Right hindlimb (tissue), 1 donor: ENCODE measurements at places on chromosomes 1 and 21.

DNA sequence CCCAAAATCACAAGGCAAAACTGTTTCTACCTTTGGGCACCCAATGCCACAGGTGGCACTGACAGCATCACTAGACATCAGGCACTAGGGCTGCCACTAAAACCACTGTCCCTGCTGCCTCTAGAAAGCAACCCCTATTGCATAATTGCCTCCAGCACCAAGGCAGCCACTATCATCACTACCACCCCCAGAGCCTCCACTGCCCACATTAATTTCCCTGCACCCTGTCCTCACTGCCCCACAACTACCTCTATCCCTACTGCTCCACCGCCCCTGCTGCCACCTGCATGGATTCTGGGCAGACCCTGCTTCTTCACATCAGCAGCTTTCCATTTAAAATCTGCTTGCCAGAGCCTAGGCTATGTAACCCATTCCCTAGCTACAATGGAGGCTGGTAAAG lies 68.6 kb upstream of the CACHD1 start:
- no peak for DNase-seq

DNA sequence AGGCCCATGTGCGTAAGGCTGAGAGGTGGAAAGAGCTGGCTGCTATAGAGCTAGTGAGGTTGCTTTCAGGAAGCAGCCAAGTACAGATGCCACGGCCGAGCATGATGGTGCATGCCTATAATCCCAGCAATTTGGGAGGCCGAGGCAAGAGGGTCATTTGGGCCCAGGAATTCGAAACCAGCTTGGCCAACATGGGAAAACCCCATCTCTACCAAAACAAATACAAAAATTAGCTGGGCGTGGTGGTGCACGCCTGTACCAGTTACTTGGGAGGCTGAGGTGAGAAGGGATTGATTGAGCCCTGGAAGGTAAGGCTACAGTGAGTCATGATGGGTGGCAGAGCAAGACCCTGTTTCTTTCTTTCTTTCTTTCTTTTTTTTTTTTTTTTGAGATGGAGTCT lies 2.7 kb downstream of the CCDC24 start:
- no peak for DNase-seq

- no peak for DNase-seq
Measured at GRCh38 chr1:26829184-26829911, 2.9 kb downstream of the ZDHHC18 start.

DNA sequence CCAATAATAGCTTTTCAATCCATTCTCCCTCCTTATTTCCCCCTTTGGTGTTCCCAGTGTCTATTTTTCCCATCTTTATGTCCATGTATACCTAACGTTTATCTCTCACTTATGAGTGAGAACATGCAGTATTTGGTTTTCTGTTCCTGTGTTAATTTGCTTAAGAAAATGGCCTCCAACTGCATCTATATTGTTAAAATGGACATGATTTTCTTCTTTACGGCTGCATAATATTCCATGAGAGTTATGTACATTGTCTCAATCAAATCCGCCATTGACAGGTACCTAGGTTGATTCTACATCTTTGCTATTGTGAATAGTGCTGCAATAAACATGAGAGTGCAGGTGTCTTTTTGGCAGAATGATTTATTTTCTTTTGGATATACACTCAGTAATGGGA lies 126.7 kb downstream of the CTH start:
- no peak for DNase-seq

- DNase-seq: no peak
Measured at GRCh38 chr1:162386292-162387225, 5.0 kb downstream of the C1orf226 start.

DNA sequence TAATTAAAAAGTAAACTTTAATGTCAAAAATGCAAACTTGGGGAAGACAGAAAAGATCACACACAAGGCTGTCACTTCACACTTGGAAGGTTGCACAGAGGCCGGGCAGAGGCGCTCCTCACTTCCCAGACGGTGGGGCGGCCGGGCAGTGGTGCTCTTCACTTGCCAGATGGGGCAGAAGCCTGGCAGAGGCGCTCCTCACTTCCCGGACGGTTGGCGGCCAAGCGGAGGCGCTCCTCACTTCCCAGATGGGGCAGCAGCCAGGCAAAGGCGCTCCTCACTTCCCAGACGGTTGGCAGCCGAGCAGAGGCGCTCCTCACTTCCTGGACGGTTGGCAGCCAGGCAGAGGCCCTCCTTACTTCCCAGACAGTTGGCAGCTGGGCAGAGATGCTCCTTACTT lies 25.8 kb upstream of the IL6R start:
- DNase-seq: no peak

DNA sequence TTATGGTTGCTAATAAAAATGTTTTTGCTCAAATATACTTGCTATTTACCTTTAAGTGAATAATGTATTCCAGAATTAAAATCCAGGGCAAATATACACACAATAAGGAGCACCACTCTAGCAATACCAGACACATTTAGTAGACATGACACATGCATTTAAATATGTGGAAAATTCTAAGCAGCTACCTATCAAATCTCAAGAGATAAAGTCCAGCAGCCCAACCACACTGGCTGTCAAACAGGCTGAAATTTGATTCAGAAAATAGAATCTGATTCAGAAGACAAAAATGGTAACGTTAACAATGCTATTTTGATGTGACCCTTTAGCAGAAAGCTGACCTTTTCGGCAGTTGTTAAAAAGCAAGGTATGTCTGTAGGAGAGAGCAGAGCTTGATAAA lies 42.3 kb downstream of the PLEKHO1 start:
- DNase-seq: no peak

DNA sequence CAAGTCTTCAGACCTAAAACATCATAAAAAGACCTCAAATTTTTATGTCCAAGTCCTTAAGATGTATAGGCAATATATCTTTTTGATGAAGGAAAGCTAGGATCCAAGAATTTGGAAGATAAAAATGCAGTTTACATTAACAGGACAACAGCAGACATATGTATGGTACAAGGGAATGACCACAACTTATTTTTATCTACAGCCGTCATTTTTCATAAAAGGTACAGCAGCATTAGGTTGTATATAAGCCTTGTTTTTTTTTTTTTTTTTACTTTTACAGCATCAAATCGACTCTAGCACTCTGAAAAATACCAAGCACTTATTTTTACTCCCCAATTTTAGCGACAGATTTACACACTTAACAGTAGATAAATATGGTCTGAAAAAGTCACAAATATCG lies 1.3 kb downstream of the SRSF10 start:
- no peak for DNase-seq

DNA sequence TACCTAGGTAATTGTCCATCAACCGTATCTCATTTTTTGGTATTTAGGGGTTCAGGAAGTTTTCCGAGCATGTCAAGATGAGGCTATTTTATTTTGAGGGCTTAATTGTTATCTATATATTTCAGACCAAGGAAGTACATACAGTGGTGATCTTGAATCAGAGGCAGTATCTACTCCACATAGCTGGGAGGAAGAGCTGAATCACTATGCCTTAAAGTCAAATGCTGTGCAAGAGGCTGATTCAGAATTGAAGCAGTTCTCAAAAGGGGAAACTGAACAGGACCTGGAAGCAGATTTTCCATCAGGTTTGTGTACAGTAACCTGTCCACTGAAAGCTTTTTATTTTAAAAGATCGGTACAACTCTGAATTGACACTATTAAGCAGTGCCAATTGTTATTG lies 130.2 kb downstream of the ZMYM4 start:
- DNase-seq: no peak

- DNase-seq: no peak
Measured at GRCh38 chr21:18424276-18424675, 20.7 kb upstream of the TMPRSS15 start.

DNA sequence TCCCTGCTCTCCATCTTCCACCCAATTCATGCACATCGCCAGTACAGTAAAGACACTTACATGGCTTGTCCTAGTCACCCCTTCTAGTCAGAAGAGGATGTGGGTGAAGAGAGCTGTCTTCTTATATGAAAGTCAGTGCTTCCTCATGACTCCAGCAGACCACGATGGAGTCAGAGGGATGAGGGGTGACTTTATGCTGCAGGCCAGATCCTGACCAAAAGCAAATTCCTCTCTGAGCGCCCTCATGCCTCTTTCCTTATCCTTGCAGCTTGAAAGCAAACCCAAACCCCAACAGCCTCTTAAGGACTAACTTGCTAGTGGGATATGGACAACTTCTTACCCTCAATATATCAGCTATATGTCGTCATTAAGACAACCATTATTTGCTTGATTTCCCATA lies 348.2 kb upstream of the DUSP10 start:
- no peak for DNase-seq

- DNase-seq: no peak
Measured at GRCh38 chr21:35873441-35873840, 186.9 kb downstream of the SETD4 start.

GRCh38 chr1:24779689-24780464 lies 34.6 kb downstream of the CLIC4 start:
- no peak for DNase-seq

DNA sequence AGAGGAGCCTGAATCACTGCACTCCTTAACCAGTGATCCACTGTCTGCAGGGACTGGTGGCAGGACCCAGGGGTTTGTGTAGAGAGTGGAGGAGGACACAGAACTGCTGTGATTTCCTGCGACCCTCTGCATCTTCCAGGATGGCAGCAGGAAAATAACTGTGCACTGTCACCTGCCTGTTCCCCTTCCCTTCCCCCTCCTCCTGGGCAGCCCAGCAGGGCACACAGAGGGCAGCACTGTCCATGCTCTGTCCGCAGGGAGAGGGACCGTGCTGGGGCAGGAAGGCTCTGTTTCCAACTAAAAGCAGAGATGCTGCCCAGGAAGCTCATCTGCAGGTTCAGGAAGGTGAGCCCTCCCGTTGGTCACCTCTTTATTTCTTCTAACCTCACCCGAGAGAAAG lies 168.7 kb downstream of the ZBTB18 start:
- no peak for DNase-seq

DNA sequence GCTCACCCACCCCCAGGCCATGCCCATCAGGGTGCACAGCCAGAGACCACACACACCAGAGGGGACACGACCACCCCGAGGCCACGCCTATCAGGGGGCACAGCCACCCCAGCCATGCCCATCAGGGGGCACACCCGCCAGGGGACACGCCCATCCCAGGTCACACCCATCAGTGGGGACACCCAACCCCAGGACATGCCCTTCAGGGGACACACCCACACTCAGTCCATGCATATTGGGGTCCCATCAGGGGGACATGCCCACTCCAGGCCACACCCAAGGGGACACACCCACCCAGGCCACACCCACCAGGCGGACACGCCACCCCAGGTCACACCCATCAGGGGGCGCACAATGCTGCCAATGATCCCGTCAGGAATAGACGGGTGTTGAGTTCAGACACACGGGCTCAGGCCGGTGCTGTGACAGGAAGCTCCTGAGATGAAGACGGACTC lies 20.7 kb downstream of the MCM3AP start:
- DNase-seq: no peak

GRCh38 chr1:157580179-157580827 lies 17.6 kb downstream of the FCRL4 start:
- no peak for DNase-seq

DNA sequence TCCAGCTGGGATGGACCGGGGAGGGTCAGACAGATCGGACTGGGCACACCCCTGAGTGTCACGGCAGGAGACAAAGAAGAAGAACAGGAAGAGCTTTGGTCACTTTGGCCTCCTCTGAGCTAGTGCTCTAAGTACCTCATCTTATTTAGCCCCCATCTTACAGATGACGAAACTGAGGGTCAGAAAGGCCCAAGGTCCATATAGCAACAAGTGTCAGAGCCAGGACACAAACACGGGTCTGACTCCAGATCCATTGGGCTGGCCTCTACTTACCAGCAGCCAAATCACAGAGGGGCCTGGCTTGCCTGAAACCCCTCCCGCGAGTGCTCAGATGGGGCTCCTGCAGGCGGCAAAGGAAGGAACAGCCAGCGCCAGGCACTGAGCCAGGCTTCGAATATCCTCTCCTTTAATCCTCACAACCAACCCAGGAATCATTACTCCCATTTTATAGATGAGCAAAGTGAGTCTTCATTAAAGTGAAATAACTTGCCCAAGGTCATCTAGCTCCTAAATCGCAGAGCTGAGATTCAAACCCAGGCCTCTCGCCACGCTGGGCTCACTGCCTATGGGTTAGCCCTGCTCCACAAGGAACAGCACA lies 25.7 kb upstream of the SELENON start:
- no peak for DNase-seq

DNA sequence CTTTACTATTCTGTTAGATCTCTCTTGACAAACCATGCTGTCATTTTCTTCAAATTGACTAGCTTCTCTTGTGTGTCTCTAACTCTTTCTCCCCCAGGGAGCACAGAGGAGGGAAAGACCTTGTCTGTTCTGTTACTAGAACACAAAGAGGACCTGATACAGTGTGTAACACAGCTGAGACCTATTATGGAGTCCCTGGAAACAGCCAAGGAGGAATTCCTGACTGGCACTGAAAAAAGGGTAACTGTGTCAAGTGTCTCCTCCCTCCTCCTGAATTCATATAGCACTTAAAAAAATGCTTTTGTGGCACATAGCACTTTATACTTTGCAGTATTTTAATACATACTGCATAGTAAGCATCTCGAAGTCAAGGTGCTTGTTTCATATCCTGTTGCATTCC lies 50.6 kb downstream of the ZBTB40 start:
- no peak for DNase-seq

- DNase-seq: peak; percentile 17
Measured at GRCh38 chr1:159937054-159937750, 8.2 kb downstream of the IGSF9 start.

GRCh38 chr1:217135987-217136894 lies 413.0 kb upstream of the ESRRG start:
- DNase-seq: no peak

DNA sequence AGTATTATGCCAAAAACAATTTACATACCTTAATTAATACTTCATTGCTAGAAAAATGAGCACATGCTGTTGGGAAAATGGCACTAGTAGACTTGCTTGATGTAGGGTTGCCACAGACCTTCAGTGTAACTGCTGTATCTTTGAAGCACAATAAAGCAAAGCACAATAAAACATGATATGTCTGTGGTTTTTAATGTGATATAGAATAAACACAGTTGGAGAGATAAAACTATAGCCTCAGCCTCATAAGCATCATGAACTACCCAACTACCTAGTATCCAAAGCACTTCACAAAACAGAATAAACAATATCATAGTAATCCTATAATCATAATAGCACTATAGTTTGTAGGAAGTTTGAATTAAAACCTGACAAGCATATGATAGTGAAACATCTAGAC lies 143.5 kb downstream of the SYT14 start:
- no peak for DNase-seq

DNA sequence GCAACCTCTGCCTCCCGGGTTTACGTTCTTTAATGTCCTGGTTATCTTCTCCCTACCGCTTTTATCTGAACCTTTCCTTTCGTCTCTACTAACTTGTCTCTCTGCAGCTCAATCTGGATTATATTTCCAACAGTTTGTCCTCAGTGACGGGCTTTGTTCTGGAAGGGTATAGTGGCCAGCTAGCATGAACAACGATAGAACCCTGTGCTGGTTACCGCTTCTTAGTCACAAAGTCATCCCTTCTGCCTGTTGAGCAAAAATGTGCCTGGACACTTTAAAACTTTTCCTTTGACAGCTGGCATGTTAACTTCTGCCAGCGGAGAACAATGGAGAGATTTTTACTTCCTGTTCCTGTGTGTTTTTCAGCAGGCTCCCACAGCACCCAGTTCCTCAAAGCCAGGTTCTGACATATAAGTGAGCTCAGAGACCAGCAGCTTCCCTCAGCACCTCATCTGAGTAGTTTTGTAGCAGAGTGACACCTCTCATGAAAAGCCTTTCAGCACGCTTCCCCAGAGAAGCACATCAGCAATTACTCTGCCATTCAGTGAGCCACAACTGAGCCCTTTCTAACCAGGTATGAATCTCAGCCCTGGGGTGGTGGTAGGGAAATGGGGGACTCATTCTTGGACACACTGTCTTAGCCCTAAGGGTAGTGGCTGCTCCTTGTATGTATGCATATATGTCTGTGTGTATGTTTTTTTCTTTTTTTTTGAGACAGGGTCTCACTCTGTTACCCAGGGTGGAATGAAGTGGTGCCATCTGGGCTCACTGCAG lies 23.6 kb upstream of the CCDC17 start:
- peak; percentile 26 for DNase-seq
